Kidney (tissue), 22 donors: ENCODE measurements at places on chromosomes 11 and 22. TPM values are rescaled to one million over a fixed set of nuclear protein-coding genes. Genes with fewer than 3 reads are reported as not detected.

MUC15 gene
- polyA plus RNA-seq, result 18.3 TPM

DNA sequence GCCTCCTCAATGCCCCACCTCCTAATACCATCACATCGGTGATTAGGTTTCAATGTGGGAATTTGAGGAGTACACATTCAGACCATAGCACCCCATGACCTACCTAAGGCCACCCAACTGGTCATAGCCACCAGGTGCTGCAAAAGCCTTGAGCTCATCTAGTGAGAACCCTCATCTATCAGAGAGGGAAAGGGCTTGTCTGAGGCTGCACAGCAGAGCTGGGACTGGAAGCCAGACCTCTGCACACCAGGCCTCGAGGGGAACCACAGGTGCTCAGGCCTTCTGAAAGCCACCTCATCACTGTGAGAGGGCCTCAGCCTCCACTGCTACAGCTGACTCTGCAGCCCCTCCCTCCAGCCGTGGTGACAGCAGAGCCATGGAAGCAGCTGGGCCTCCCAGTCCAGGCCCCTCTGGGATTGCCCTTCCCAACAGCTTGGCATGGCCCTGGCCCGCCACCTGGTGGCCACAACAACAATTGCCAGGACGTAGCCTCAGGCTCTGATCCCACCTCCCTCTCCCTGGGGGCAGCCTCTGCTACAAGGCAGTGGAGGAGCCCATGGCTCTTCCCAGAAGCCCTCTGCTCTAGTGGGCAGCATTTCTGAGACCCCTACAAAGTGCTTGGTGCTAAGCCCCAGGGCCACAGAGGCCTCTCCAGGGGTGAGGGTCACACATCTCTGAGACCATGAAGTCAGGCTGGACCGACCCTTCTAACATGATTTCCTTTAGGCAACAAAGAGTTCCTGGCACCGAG is 41.0 kb upstream of the PRDM11 start:
- peak; percentile 83 for DNase-seq

GRCh38 chr11:73461964-73462363 is 85.8 kb downstream of the RELT start:
- DNase-seq, result no peak

DNA sequence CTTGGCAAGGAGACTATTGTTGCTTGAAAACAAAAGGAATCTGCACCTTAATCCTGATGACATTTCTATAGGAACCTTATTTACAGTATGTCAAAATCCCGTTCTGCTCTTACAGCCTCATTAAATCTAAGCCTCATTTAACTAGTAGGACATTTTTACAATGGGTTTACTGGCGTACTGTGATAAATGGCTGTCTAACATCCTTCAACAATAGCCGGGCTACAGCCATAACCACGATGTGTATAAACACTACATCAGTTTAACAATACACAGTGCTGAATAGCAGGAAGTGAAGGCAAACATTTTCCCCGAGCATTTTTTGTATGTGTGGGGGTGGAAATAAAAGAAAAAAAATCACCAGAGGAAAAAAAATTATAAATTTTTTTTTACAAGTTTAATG is 131.2 kb downstream of the ARL14EP start:
- DNase-seq, result no peak

DNA sequence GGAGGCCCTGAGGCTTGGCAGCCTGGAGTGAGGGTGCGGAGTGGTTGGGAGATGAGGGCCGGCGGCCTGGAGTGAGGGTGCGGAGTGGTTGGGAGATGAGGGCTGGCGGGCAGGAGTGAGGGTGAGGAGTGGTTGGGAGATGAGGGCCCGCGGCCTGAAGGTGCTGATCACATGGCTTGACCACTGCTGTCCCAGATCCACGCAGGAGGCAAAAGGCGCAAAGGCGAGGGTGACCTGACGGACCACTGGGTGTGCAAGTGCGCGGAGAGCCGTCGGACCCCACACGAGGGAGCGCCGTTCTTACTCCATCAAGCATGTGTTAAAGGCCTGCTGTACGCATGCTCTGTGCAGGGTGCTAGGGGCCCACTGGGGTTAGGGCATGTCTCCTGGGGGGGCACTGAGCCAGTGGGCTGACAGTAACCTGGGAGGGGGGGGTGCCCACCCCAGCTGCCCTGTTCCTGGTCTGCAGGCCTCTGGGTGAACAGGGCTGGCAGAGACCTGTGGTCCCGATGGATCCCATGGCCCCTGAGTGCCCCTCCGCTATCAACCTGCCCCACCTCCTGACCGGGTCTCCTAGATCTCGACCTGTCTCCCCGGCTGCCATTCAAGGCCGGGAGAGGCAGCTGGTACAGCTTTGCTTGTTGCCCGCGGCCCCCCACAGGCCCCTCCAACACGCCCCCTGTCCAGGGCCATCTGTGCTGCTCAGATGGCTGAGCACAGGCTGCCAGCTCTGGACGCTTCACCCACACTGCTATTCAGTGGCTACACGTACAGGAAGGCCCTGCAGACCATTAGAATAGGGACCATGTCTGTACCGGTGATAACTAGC is 21.1 kb downstream of the MRGPRD start:
- DNase-seq, result peak; percentile 69
